ENCODE measurements at places on chromosomes 5 and 9.

DNA sequence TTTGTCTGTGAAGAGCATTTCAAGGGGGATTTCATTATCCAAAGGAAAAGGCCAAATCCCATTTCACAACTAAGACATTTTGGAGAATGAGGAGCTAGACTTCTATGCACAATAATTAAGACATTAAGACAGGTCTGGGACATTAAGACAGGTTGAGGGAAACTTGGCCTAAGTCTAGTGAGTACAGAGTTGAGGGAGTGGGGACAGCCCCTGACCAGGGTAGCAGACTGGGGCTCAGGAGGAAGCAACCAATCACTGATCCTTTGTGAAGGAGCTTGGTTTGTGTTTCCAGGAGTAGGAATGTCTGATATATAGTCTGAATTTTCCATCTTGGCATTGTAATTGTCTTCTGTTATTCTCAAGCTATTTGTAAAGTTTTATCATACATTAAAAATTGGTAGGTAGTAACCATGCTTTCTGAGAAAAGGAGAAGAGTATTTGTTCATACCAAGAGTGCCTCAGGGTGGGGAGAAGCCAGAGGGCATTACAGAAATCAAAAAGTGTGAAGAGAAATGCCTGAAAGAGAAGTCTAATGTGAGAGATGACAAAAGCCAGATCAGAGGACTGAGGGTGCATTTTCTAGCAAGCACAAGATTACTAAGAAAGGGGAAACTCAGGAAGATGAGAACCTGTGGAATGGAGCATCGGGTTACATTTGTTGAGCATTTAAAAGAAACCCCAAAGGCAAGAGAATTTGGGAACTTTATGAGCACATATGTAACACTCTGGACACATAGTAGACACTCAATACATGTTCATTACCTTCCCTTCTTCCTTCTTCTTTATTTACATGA lies 189.3 kb upstream of the PIK3R1 start:
- no peak for DNase-seq

- no peak for DNase-seq
Measured at GRCh38 chr5:136032564-136032963, 3.8 kb downstream of the TGFBI start.

DNA sequence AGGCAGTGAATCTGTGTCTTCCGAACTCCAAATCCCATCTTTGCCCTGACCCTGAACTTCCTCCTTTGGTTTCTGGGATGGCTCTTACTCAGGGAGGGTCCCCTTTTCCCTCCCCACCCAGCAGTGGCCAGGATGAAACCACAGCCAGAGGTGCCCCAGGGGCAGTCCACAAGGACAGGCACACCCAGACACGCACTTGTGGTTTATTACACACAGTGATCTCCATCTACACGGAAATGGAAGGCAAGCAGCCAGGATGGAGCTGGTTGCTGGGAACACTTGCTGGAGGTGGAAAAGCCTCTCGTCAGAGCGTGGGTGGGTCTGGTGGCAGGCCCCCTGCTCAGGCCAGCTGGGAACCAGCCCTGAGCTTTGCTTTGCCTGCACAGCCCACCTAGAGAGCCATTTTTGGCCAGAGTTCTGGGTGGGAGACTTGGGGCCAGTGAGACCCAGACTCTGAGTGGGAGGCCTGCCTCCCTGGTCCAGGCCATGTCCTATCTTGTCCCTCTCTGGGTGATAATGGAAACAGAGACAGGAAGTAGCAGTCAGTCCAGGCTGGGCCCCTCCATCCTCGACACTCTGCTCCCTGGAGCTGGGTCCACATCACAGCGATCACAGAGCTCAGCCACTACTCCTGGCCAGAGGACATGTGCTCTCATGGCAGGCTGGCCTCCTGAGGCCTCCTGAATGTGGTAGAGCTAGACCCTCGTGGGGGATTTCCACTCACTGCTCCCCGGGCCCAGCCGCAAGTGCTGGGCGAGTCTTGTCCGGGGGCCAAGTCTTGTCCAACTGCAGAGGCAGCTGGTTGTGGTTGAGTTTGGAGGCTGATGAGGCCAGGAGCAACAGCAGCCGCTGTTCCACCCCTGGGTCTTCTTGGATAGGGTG lies 5.1 kb upstream of the PHYKPL start:
- DNase-seq, result peak; percentile 47

DNA sequence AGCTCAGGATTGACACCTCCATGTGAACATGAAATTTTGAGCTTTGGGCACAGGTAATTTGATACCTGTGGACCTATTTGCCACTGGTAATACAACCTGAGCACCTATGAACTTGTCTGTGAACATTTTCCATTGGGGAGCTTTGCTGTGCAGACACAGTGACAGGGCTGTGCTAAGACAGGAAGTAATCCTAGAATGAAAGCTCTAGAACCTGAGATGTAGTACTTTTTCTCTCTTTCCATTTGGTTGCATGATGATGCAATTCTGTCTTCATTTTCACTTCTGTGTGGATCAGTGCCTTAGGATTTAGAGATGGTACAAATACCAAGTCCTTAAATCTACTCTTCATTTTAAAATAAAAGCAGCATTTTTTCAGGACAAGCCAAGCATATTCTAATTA lies 216.9 kb downstream of the NR3C1 start:
- DNase-seq, result no peak

DNA sequence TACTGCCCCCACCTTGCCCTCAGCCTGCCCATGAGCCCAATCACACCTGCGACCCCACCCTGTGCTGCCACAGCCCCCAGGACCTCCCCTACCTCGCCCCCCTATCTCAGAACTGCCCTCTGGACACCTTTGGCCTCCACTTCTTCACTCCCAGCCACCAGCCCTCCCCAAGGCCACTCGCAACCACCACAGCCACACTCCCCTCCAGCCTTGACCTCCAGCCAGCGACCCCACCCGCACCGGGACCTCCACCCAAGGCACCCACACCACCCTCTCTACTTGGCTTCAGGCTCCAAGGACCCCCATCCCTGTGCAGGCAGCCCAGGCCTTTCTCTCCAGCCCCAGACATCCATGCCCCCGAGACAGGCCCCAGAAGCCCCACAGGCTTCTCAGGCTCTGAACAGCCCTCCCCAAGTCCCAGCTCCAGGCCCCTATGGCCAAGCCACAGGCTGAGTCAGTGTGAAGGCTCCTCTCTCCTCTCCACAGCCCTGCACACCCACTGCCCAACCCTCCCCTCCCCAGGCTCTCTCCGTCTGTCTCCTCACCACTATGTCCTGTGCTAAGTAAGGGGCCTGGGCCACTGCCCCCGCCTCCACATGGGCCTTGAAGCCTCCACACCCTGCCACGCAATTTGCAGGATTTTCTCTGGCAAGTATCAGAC lies 2.0 kb downstream of the AK1 start:
- DNase-seq, result no peak

DNA sequence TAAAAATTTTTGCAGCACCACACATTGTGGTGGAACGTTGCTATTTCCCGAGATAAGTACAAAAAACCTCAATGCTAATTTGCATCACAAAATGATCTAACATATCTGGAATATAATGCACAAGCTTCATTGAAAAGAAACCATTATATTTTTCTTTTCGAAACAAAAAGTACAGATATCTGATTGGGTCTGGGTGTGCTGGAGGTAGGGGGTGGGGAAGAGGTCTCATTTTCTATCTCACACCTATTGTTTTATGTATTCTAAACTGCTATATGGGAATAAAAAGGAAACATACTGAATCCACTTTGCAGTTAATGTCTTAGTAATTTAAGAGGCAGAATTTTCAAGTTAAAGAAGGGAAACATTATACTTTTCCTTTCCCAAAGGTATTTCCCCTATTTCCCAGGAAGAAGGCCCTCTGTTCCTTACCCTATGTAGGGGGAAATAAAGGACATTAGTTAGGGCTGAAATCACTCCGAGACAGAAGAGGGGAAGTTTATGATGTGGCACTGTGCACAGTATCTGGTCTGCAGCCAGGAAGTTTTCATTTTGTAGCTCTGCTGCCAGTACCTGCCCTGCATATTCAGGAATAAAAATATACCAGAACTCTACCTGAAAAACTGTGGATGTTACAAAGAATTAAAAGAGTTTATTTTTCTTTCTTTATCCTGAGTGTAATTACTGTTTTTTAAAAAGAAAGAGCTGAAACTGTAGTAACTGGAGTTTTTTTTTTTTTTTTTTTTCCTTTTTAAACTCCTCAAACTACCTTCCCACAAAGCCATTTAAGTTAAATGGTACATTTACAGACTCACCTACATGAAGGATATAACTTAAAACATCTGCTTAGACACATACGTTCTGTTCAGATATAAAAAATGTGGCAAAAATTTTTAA lies 7.4 kb downstream of the MEF2C start:
- peak; percentile 76 for DNase-seq

DNA sequence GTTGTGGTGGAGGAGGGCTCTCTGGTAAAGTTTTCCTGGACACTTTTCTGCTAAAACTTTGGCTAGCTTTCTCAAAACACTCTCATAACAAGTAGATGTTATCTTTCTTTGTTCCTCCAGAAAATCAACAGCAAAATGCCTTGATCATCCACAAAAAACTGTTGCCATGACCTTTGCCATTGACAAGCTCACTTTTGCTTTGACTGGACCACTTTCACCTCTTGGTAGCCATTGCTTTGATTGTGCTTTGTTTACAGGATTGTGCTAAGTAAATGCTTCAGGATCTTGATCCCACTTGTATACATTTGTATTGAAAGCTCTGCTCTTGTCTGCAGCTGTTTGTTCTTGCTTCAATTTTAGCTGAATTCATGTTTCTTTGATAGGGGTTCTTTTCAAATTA lies 143.9 kb upstream of the NR3C1 start:
- no peak for DNase-seq

GRCh38 chr5:4089087-4089486 lies 493.5 kb downstream of the IRX1 start:
- no peak for DNase-seq

DNA sequence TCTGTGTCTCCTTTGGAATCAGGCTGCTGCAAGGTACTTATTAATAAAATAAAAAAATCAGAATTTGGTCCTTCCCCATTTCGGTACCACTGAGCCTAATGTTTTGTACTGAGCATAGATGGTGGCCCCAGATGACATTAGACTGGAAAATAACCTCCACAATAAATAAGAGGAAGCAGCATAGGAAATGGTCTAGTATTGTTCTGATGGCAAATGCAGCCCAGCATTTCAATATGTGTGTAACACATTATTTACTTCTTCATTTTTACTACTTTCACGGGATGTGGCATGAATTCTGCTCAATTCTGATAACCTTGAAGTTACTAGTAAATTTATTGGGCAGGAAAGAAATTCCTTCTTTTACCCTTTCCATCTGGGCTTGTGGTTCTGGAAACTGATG lies 295.6 kb downstream of the ADGRV1 start:
- DNase-seq, result peak; percentile 9

DNA sequence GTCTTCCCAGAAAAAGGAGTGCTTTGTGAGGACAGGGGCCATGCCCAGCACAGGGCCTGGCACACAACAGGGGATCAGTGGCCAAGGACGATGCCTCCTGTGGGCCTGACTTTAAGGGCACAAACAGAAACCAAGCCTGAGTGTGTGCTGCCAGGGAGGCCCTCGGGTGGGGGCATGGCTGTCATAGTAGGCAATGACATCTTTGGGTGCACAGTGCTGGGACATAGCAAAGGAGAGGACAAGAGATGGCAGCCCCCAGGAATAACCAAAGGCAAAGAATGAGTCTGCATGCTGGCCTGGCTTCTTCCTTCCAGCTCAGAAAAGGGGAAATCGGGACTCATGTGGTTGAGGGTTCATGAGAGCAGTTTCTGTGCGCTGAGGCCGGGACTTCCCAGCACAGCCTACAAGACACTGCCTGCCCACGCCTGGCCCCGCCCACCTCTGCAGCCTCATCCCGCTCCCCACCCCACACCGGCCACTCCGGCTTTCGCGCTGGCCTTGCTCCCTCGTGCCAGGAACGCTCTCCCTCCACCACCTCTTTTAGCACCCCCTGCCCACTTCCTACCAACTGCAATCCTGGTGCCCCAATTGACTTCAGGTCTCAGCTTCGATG lies 13.8 kb upstream of the LHX2 start:
- no peak for DNase-seq

GRCh38 chr9:83235526-83235925 lies 172.6 kb upstream of the RASEF start:
- no peak for DNase-seq

DNA sequence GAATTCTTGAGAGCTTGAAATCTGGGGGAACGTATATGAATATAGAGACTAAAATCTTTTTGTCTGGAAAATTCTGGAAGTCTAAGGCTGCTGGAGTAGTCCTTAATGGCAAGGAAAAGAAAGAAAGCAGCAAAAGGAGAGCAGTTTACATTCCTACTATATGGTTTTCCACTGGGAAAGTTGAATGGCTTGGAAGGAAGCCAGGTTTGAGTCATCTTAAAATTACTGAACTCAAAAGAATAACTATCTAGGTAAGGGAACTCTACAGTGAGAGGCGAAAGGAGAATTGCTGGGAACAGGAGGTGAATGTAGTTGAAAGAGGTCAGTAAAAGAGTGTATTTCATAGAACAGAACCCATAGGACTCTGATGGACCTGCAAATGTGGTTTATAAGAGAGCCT lies 258.1 kb upstream of the EDIL3 start:
- DNase-seq, result no peak

- no peak for DNase-seq
Measured at GRCh38 chr5:10949856-10950630, 189.0 kb upstream of the DAP start.

- DNase-seq, result no peak
Measured at GRCh38 chr5:36200513-36200912, 41.2 kb downstream of the NADK2 start.

DNA sequence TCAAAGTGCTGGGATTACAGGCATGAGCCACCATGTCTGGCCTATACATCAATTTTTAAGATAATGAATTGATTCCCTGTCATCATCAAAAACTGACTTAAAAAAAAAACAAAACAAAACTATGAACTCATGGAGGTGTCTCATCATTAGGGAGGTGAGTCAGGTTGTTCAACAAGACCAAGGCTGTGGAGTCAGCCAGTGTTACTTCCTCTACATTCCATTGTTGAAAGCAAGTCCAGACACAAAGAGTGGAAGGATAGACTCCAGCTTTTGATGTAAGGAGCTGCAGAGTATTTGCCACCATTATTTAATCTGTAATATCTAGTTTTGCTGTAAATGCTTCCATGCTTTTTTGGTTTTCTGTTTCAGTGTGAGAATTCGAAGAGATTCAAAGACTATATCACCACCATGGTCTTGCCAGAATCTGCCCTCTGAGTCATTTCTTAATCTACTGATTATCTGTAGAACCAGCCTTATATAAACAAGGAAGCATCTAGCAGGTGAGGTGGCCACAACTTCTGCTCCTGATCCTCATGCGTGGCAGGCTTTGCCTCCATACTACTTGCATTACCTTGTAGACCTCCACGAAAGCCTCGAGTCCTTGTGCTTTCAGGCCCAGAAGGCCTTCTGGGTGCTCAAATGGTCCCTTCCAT lies 156.1 kb downstream of the FGF1 start:
- no peak for DNase-seq

Measured in hematopoietic multipotent progenitor cell treated with erythropoietin and hydrocortisone succinate and interleukin-3 and kit ligand, for 6 days (in vitro differentiated cells).